ENCODE measurements at places on chromosomes 4 and X.

DNA sequence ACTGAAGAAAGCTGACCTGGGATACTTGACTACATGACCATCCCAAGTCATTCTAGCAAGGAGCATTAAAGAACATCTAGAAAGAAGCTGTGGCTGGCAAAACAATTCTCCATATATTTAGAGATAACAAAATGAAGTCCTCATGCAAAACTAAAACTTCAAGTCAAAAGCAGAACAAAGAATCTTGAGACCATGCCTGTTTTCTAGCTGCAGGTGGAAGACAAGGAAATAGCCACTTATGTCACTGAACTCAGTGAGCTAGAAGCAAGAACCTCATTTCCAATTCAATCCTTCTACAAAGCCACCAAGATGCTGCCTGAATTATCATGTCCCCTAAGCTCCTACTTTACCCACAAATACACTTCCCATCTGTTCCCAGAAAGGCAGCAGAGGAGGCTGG is 13.8 kb downstream of the USP46 start:
- DNase-seq: no peak

GRCh38 chr4:165656829-165657490 is 216.1 kb upstream of the TLL1 start:
- no peak for DNase-seq

- no peak for DNase-seq
Measured at GRCh38 chr4:188611143-188611542, 471.9 kb downstream of the TRIML1 start.

- DNase-seq: no peak
Measured at GRCh38 chr4:24330573-24330972, 253.8 kb downstream of the DHX15 start.

GRCh38 chr4:148162991-148163390 is 279.2 kb downstream of the NR3C2 start:
- DNase-seq: no peak

DNA sequence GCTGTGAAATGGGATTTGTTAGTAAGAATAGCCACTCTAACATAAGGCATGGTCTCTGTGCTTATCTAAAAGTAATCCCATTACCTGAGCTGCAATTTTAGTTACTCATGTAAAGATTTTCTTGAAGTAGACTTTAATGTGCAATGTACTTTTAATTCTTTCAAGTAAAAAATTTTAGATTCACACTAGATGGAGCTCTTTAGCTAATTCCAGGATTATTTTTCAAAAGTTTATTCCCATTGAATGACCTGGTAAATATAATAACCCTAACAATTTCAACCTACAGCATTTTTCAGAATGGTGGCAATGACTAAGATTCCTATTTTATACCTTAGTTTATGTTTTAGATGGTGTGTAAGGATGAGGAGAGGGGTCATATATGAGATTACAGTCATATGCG is 18.1 kb downstream of the USP38 start:
- no peak for DNase-seq

DNA sequence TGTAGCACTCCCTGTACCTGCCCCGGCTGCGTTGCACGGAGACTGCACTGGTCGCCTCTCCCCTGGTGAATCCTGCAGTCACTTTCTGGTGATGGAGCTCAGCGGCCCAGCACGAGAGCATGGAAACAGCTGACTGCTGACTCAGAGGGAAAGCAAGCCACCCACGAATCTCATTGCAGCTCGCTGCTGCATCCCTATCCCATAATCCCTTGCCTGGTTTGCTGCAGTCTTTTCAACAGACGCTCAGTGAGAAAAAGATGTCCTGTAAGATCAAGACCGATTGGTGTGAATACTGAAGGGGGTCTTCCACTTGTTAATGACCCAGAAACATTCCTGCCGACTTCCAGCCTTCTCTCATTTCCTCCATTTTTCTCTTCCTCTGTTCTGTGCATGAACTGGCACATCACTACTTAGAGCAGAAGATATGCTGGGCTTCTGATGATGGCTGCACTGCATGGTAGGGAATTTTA is 52.9 kb downstream of the TRIM2 start:
- DNase-seq: no peak

- no peak for DNase-seq
Measured at GRCh38 chrX:110145854-110146253, 142.9 kb downstream of the TMEM164 start.

DNA sequence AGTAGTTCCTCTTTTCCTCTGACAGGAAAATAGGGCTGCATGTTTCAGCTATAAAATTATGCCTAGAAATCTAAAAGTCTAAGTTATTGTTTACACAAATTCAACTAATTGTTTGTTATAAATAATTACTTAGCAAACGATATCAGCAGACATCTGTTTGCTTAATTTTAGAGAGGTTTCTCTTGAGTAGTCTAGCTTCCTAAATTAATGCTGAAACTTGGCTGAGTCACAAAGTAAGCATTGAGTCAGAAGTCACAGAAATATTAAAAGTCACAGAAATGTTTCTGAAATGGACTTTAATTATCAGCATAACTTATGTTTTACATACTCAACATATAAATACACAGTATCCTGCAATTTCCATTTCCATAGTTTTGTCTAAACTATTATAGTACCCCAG is 1044.0 kb downstream of the CCSER1 start:
- DNase-seq: no peak

DNA sequence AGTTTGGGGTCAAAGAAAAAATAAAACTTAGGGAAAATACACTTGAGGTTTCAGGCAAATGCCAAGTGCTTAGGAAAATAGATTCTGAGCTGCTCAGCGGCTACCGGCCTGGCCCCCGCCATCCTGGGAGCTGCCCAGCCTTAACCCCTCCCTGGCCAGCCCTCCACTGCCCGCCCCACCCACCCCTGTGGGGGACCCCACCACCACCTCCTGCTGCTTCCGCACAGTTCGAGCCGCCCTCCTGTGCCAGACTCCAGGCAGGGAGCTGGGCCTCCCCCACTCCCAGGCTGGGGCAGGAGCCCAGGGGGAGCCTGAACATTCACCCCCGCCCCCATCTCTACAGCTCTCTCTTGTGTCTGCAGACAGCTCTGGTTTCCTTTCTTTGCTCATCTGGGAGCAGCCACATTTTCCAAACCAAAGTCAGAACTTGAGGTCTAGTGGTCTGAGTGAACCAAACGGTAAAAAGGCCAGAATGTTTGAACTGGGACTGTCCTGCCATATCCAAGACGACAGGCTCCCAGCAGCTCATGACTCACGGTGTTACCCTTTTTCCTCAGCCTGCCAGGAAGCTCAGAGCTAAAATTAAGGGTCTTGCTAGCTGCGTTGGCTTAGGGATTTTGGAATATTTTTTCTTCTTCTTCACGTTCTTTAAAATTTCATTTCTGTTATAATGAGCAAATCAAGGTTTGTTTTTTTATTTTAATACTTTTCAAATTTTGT is 4.7 kb upstream of the FGFR3 start:
- no peak for DNase-seq

- no peak for DNase-seq
Measured at GRCh38 chrX:112863850-112864249, 23.2 kb upstream of the AMOT start.

GRCh38 chr4:176795441-176795840 is 2.7 kb upstream of the VEGFC start:
- DNase-seq: no peak

GRCh38 chrX:8018934-8019333 is 91.7 kb upstream of the PNPLA4 start:
- DNase-seq: no peak

GRCh38 chrX:148365233-148365632 is 135.2 kb upstream of the AFF2 start:
- DNase-seq: no peak

DNA sequence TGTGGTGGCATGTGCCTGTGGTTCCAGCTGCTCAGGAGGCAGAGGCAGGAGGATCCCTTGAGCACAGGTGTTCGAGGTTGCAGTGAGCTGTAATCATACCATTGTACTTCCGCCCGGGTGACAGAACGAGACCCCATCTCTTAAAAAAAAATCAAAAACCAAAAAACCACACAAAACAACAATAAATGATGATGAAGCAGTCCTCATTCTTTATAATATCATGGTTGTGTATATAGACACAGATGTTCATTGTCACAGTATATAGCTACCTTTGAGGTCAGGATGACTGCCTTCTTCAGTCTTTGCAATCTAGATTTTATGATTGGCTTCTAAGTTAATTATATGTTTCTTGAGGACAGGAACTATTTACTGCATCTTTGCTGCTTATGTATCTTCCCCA is 37.0 kb downstream of the ZFX start:
- no peak for DNase-seq

DNA sequence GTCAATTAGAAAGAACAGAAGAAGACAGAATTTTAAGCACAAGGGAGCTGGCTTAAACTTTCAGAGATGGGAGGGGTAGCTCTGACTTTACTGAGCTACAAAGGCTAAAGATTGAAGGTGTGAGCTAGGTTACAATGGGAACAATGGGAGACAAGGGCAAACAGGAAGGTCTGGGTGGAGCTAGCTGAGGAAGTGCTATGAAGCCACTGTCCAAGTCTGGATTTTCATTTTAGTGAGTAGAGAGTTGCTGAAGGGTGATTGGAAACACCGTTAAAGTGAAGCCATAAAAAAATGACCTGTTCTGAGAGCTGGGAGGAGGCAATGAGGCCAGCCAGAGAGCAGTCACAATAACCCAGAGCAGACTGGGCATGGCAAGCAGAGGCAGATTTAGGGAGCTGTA is 104.3 kb upstream of the CITED1 start:
- DNase-seq: no peak

- peak; percentile 56 for DNase-seq
Measured at GRCh38 chrX:48934581-48935300, 15.9 kb upstream of the PIM2 start.

DNA sequence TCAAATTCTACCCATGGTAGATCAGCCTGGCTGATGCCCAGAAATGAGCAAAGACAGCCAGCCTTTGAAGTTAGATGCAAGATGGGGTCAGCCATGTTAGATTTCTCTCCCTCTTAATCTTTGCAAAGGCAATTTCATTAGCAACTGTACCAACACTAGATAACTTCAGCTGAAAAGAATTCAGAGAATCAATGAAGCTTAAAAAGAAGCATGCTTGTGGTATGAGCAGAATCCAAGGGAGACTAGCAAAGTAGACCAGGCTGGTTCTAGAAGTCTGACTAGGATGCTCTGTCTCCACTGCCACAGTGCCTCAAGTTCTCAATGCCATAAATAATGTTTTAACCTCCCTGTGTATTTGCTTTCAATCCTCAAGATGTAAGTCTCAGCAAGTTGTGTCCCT is 247.3 kb downstream of the SLC7A11 start:
- DNase-seq: no peak

GRCh38 chrX:117645639-117646038 is 471.0 kb downstream of the KLHL13 start:
- no peak for DNase-seq

DNA sequence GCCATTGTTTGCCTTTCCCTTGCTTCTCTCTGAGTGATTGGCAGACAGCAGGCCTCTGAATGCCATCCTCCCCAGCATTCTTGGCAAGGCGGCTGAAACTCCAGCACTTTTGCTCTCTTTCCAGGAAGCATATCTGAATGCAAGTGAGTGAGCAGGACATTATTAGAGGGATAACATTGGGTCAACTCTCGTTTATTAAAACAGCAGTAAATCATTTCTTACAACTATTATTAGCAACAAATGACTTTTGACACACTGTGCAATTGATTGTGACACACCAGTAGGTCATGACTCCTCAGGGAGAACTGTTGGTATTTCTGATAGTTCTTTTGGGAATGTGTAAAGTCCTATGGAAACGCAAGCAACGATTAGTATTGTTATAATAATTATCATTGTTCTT is 103.8 kb downstream of the EFNB1 start:
- no peak for DNase-seq

GRCh38 chr4:2812612-2813354 is 19.9 kb downstream of the SH3BP2 start:
- no peak for DNase-seq

DNA sequence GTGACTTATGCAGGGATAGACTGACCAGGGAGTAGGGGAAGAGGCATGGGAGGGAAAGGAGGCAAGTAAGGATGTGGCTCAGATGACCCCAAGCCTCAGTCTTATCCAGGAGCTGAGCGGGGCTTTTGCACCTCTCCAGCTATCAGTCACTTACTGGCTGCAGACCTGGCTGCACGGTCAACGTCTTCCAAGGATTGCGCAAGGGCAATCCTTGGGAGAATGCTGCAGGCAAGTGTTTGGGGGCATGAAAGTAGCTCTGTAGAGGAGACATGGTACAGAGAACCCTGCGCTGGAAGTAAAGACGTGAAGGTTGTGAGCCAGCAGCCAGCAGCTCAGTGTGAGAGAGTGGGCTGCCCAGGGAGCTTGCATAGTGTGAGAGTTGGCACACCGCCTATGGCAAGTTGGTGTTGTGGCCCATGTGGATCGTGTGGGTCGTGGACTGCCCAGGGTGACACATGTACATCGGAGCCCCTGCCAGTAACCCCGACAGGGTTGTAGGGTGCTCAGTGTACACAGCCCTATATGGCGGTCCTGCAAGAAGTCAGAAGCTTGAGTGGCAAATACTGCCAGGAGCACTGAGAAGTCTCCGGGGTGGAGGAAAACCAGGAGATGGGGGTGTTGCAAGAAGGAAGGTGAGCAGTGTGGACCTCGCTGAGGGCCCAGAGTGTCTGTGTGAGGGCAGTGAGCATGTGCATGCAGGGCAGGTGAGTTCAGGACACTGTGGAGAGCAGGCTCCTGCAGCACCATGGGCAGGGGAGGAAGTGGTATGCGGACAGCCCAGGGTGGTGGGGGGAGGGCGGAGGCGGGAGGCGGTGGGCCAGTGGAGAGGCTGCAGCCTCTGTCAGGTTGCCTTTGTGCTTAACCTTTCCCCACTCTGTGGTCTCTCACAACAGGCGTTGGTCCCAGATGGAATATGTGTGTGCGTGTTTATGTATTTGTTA is 50.9 kb downstream of the KIT start:
- no peak for DNase-seq

DNA sequence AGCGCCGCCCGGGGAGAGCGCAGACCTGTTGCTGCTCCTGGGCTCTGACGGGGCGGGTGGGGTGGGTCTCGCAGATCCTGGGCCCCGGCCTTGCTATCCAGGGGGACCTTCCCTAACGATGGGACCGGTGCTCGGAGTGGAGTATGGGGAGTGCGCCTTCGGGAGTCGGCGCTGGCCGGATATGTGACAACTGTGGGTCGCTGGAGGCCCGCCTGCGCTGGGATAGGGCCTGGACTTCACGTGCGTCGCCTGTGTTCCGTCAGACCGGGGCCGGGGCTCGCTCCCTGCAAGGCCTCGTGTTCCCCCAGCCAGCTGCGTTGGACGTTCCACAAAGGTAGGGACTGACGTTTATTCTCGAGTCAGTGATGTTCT is 1.3 kb downstream of the TBL1X start:
- peak; percentile 44 for DNase-seq

GRCh38 chrX:134186362-134187121 is 50.4 kb upstream of the CCDC160 start:
- no peak for DNase-seq

Data from stimulated activated naive CD4-positive, alpha-beta T cell (primary cell).